Tibial nerve (tissue), 4 donors: ENCODE measurements at places on chromosomes 13 and 19.

GRCh38 chr13:53848366-53848961 lies 819.9 kb downstream of the OLFM4 start:
- no peak for DNase-seq

GRCh38 chr13:102235689-102236088 lies 166.2 kb downstream of the FGF14 start:
- DNase-seq, result no peak

DNA sequence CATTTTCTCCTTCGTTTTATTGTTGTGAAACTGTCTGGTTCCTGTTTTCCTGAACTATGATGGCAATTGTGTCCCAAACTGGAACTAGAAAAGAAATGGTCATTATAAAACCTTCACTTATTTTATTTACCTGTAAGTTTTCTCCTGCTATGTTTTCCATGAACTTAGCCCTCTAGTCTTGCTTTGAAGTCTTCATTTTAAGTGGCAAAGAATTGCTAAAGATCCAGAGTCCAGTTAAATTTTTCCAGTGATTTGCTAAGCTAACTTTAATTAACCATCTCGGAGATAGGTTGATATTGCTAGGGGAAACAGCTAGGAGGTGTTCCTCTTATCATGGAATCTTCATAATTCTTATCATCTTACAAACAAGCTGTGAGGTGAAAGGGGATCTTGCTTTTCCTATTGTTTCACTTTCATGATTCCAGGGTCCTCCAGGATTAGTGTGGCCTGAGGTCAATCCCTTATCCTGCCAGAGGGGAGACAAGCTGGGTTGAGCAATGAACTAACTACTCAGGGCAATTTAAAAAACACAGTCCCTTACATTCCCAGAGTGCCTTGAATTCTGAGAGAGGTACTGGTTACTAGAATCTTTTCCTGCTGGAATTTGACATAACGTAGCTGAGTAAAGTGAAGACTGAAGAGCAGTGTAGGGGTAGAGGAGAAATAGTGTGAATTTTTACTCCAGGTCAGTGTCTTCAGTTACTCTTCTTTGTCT lies 112.5 kb downstream of the ESD start:
- DNase-seq, result no peak

GRCh38 chr19:33831825-33832224 lies 35.2 kb downstream of the KCTD15 start:
- DNase-seq, result no peak
